ENCODE measurements at places on chromosomes 13 and 19.
A peak's percentile ranks its signal among the peaks of the same experiment; 100 is the strongest.

- DNase-seq, result no peak
Observed at GRCh38 chr13:39913928-39914327, 258.5 kb downstream of the COG6 start.

DNA sequence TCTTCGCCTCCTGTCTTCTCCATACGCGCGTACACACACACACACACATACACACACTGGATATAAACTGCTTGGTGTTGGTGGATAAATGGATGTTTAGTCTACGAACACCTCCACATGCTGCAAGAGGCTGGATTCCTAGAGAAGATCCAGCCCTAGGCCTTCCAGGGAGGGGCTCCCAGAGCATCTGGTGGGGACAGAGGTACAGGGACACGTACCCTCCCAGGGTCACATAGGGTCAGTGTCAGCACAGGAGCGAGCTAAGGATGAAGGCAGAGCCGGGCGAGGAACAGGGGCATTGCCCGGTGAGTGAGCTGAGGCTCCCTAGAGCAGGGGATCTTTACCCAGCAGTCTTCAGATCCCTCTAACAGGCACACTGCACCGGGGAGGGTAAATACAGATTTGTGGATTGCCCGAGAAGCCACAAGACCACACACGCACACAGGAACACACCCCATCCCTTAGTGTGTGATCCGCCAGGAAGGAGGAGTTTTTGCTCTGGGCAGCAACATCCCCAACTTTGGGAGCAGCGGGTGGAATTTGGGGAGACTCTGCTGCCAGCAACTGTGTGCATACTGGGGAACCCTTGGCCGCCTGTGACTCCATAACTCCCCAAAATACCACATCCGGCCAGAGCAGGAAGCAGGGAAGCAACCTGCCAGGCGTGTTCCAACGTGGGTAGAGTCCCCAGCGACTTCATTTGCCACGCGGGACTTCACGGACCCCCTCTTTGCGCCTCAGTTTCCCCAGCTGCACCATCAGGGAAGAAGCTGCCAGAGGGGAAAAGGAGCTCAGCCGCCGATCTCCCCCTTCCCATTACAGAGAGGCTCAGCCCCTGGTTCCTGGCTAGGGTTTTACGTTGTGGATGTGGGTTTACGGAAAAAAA, 5.8 kb upstream of the TLE2 start:
- peak; percentile 27 for DNase-seq

GRCh38 chr19:31264041-31264778, 85.0 kb downstream of the TSHZ3 start:
- no peak for DNase-seq

DNA sequence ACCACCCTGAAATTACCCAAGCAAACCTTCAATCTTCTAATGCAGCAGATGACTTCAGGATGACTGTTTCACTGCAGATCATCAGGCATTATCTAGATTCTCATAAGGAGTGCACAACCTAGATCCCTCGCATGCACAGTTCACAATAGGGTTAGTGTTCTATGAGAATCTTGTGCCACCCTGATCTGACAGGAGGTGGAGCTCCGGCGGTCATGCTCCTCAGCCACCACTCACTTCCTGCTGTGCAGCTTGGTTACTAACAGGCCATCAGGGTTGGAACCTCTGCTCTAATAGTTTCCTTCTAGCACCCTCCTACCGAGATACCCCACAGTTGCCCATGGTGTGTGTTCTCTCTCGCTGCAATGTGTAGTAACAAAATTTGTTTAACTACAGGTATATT, 442.8 kb downstream of the FGF14 start:
- no peak for DNase-seq

- no peak for DNase-seq
Observed at GRCh38 chr19:53989600-53990533, 1.6 kb upstream of the CACNG6 start.

DNA sequence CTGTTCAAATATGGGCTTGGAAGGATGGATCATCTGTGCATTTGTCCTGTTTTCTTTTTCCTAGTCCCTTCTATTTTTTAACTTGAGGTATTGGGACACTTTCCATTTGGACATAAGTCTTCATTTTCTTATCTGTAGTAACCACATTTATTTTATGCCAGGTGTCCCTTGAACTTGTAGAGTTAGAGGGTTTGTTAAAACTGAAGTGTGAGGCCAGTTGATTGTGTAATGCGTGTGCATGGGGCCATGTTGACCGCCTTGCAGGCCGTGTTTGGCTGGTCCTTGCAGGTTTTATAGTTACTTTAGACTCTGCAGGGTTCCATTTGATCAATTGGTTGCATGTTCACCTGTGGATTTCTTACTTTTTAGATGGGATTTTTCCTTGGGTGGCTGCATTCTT, 21.0 kb downstream of the SAE1 start:
- no peak for DNase-seq

DNA sequence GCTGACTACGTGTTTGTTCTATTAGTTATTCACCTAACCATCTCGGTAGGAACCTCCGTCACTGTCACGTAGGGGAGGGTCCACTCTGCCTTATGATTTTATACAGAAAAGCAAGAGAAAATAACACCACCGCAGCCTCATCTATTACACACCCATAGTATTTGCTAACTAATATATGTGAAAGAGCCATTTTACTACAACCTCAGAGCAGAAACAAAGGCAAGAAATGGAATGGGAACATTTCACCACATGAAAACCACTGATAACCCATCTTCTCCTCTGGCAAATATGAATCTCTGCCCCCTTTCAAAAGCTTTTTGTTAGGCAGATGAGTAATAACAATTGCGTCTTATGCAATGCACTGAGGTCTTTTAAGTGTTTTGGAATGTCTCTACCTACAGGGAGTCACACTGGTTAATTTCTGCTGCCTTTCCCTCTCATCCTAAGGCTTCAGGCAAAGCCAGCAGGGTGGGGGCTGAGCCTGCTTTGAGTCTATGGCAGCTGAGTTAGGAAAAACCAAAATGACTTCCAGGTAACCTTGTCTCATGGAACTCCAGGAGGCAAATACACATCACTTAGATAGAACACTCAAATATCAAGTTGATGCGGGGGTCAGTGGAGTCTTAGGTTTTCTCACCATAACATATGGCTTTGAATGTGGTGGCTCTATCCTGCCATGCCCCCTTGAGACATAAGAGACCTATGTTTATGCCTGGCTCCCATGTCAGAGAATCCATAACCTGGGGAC, 15.0 kb downstream of the TSHZ3 start:
- DNase-seq, result no peak

- no peak for DNase-seq
Observed at GRCh38 chr19:20233105-20233504, 66.1 kb downstream of the ZNF486 start.

DNA sequence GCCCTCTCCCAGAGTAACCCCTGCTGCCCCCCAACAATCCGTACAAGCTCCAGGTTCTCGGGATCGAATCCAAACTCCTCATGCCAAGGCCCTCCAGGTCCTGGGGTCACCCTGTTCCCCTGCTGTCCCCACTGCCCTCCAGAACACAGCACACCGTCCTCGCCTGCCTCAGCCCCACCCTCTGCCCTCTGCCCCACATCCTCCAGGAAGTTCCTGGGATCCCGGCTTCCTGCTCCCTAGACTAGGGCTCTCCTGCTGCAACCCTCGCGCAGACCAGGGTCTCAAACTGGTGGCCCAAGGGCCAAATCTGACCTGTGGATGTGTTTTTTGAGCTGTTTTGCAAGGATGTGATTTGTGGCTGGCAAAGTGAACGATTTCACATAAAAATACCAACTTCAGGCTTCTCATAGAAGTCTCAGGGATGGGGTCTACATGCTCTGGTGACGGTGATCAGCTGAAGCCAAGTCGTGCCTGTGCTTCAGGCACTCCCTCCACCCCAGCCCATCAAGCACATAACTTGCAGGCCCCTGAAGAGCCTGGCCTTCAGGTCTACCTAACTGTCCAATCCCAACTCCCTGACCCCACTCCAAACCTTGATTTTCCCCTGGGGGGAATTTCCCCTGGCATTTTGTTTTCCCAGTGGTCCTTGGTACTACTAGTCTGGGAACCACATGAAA, 1.8 kb downstream of the RABAC1 start:
- DNase-seq, result no peak

DNA sequence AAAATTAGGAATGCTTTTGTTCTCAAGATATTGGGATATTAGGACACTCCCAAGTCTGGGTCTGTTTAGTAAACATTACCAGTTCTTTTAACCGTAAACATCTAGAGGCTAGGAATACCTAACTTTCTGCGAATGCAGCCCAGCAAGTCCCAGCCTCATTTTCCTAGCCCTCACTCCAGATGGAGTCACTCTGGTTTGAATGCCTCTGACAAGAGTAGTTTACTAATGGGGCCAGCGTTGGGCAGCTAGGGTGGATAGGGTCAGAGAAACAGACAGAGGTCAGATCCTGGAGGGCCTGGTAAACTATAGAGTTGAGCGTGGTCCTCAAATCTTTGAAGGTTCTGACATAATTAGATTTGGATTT, 53.6 kb downstream of the WDFY2 start:
- DNase-seq, result no peak

DNA sequence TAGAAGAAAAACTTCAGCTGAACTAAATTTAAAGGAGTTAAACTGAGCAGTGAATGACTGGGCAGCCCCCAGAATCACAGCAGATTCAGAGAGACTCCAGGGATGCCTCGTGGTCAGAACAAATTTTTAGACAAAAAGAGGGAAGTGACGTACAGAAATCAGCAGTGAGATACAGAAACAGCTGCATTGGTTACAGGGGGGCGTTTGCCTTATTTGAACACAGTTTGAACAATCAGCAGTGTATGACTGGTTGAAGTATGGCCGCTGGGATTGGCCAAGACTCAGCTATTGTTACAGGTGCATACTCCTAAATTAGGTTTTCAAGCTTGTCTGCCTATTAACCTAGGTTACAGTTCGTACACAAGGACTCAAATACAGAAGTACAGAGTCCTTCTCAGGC, 2.2 kb upstream of the SPRYD7 start:
- DNase-seq, result no peak

GRCh38 chr19:2424686-2425621, 2.4 kb downstream of the TIMM13 start:
- DNase-seq, result no peak

DNA sequence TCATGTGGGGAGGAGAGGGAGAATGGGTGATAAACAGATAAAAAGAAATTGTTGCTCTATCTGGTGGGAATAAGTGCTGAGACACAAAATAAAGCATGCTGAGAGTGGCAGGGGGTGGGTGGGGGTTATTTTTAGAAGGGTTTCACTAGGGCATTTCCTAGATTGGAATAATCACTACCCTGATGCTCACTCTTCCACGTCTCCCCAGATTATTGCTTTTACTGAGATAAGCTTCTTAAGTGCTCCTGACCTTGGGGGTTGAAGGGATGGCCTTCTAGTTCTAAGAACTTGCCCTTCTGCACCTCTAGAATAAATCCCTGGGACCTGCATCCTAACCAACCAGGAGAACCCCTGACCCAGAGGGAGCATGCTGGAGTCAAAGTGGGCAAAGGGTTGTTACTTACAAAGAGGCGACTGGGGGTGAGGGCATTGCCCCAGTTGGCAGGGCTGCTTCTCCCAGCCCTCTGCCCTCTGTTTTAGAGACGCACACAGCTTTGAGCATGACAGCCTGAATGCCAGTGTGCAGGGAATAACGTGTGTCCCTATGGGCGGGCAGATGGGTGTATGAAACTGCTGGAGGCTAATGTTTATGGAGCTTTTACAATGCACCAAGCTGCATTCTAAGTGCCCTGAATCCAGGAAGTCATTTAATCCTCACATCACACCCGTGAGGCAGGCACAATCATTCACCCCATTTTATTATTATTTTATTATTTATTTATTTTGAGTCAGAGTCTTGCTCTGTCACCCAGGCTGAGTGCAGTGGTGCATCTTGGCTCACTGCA, 743 bp downstream of the RDH8 start:
- DNase-seq, result no peak

- no peak for DNase-seq
Observed at GRCh38 chr13:99923877-99924582, 47.5 kb downstream of the ZIC5 start.

- no peak for DNase-seq
Observed at GRCh38 chr19:13984875-13985741, 21.0 kb downstream of the RFX1 start.

- no peak for DNase-seq
Observed at GRCh38 chr13:60211548-60211947, 47.8 kb upstream of the DIAPH3 start.

DNA sequence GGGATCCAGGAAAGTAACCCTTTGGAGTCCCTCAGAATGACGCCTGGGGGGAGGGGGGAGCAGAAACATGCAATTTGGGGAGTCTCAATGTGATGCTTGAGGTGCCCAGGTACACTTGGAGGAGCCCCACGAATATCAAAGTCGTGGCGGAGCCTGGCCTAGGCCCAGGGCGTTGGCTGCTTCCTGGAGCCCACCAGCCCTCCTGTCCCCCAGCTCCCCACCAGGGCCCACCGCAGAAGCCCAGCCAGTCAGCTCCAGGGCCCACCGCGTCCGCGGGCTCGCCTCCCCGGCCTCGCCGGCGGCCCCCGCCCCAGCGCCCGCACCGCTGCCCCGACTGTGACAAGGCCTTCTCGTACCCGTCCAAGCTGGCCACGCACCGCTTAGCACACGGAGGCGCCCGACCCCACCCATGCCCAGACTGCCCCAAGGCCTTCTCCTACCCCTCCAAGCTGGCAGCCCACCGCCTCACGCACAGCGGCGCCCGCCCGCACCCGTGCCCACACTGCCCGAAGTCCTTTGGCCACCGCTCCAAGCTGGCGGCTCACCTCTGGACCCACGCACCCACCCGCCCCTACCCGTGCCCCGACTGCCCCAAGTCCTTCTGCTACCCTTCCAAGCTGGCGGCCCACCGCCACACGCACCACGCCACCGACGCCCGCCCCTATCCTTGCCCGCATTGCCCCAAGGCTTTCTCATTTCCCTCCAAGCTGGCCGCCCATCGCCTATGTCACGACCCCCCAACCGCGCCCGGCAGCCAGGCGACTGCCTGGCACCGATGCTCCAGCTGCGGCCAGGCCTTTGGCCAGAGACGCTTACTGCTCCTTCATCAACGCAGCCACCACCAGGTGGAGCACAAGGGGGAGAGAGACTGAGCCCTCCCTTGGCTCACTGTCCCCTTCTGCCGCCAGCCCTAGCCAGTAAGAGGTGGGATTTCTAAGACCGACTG, 2.1 kb downstream of the ZNF575 start:
- no peak for DNase-seq

GRCh38 chr13:36129539-36129938, 1.6 kb downstream of the DCLK1 start:
- DNase-seq, result no peak

DNA sequence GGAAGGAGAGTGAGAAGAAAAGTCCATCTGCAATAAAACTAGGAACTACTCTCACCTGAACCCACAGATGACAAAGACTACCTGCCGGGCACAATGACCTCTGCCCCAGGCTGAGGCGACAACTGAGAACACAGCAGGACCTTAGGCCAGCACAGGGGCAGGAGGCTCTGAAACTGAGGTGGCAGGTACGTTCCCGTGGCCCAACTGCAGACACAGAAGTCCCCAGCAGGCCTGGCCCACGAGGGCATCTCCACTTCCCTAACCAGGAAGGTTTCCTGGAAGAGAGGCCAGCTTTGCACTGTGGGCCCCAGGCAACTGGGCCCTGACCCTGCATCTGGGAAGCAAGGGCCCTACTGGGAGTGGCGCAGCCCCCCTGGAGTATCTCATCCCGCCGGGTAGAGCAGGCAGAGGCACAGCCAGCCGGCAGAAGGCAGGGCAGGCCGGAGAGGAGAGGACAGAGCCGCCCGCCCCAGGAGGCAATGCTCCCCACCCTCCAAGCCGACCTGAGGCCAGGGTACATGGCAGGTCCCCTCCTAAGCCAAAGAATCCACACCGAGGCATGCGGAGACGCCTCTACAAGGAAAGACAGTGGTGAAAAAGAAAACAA, 32.7 kb downstream of the STK24 start:
- no peak for DNase-seq

- peak; percentile 56 for DNase-seq
Observed at GRCh38 chr19:48190288-48190884, 19.9 kb downstream of the ZSWIM9 start.

All from stimulated activated CD4-positive, alpha-beta T cell treated with anti-CD3 and anti-CD28 coated beads, TNF-alpha, amount 100 ng/mL, for 48 hours (primary cell).